ENCODE measurements at places on chromosomes 12 and 14.

DNA sequence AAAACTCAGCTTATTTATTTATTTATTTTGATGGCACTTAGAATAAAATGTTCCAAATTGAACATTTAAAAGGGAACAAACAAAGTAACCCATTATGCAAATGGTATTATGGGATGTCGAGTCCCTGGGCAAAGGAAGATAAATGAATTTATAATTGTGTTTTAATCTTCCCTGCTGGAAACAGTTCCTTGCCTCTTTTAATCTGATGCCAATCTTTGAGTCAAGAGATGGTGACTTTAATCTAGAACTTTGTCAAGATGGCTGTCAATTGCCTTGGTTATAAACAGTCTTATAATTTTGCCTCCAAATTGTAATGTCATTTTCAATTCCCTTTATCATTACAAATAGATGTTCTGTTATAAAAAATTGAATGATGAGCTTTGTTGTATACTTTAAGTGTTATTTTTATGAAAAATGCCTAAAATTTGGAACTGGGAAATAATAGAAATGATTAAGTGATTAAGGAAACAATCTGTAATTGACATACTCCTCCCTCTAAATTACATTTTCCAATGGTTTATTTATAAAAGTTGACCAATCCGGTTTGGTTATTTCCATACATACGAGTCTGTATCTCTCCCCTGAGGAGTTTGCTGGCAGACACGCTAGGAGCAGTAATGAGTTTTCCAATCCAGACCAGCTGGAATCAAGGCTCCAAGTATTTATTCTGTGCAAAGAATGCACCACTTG is 134.9 kb upstream of the FRMD6 start:
- no peak for DNase-seq

GRCh38 chr14:83940253-83940652 is 1589.7 kb upstream of the FLRT2 start:
- no peak for DNase-seq

DNA sequence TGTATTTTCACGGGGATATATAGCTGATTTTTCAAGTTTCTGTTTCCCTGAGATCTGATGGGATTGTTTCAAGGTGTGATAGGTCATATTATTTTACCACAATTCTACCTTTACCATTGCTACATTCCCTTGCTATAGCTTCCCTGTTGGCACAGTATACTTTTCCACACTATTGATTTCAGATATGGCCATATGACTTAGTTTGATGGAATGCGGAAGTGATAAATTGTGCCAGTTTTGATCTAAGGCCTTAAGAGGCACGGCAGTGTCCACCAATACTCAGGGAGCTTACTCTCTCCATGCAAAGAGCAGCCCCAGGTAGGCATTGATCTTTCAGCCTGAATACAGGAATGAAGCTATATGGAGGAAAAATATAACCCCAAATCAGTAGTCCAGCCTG is 315.7 kb downstream of the SLC16A7 start:
- DNase-seq = no peak

DNA sequence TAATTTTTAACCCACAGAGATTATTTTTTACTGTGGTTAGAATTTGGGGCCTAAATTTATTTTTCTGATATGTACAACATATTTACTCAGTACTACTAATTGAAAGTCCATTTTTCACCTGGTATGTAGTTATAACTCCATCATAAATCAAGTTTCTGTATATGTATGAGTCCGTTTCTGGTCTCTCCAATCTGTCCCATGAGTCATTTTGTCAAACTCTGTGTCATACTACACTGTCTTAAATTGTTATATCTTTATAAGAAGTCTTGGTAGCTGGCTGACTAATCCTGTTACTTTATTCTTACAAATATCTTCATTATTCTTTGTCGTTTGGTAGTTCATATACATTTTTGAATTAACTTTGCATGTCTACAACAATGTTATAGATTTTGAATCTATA is 344.0 kb downstream of the PDZRN4 start:
- DNase-seq = no peak

DNA sequence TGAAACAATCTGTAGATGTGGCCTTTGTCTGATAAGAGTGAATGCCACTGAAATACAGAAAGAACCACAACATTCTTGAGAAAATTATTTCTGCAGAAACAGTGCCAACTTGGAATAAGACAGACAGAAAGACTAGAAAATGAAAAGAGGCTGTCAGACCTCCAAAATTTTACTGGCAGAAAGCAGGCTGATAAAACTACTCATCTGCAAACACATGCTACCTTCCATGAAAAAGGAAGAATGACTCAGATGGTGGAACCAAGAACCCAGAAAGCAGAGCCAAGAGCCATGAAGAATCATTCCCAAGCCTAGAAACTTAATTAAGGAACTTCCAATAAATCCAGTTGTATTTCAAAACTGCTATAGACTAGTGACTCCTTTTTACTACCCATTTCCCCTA is 31.9 kb upstream of the OSBPL8 start:
- no peak for DNase-seq

- DNase-seq = no peak
Measured at GRCh38 chr12:124730455-124730932, 133.2 kb downstream of the SCARB1 start.

- DNase-seq = no peak
Measured at GRCh38 chr14:91371011-91371989, 46.3 kb downstream of the CCDC88C start.

GRCh38 chr14:60575008-60575407 is 66.1 kb downstream of the SIX6 start:
- DNase-seq = no peak

DNA sequence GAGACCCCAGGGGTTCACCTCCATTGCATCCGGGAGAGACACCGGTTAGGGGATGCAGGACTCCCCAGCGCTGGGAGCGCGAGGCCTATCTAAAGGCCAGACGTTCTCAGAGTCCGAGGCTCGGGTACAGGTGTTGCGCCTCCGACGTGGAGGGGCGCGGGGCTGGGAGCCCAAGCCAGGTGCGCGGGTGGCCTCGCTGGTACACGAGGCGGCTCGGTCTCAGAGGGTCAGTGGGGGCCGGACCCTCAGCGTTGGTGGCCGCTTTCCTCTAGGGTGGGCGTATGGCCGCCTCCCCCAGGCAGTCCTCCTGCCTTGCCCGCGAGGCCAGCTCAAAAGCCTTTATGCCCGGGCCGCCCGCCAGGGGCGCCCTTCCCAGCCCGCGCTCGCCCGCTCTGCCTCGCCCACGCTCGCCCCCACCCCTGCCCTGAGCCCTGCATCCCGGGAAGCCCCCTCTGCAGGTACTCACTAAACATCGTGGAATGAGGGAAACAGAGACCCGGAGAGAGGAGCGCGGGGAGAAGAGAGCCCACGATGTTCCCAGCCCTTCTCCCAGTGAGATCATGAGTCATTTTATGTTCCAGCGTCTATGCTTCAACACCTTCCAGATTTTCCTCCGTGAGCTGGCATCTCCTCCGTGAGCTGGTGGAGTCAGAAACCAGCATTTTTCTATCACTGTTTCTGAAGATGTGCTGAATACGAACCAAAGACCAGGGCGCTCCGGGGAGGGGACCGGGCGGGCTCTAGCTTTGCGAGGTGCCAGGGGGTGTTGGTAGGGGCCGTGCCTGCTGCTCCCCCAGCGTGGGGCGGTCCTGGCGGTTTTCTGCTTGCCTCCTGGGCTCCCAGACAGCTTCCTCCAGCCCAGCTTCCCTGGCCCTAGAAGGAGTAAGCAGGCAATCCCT is 73.8 kb downstream of the DIO3 start:
- DNase-seq = no peak

GRCh38 chr12:66066137-66066928 is 64.2 kb downstream of the LLPH start:
- no peak for DNase-seq

DNA sequence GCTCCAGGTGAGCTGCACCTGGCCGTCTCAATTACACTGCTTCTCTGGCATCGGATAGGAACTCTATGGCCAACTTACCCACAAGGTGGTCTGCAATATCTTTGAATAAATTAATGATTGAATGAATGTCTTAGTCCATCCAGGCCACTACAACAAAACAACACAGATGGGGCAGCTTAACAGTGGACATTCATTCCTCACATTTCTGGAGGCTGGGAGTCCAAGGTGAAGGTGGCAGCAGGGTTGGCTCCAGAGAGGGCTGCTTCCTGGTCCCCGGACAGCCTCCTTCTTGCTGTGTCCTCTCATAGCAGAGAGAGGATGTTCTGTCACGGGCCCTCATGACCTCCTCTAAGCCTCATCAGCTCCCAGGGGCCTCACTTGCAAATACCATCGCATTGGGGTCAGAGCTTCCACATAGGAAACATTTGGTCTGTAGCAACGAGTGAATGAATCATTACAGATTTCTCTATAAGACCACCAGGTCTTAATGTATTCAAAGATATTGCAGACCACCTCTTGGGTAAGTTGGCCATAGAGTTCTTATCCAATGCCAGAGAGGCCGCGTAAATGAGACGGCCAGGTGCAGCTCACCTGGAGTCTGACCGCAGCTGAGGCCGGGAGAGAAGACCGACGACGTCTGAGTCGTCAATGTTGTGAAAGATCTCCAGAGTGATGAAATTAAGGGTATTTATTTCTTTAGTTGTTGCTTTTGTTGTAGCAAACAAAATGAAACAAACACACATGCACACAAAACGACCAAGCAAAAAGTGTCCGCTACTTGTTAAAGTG is 182.7 kb upstream of the C14orf180 start:
- no peak for DNase-seq

GRCh38 chr12:3641428-3642018 is 111.4 kb downstream of the CRACR2A start:
- DNase-seq = no peak

DNA sequence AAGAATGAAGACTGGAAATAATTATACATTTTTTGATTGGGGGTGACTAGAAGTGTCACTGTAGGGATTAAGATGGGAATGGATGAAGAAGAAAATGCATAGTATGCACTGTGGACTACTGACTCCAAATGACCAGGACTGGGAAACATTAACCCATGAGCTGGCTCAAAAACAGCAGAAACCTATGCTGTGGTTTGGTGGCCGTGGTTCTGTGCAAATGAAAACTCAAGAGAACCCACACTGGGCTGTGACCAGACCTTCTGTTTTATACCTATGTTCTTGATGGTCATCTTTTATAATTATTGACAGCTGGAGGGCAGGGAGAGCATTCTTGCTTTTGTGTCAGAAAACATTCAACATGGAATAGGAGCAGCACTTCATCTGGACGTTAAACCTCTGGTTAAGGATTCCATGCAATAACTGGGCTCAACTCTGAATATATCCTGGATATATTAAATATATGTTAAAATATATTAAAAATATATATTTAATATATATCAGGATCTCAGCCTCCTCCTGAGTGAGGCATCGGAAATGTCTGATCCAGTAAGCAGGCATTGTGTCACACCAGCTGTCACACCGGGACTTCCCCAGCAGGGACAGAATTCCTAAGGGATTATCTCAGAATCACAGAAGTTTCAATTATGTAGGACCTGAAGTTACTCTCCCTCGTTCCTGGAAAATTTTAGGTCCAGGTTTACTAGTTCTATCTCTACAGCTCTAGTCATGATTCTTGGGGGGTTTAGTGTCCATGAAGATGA is 48.5 kb downstream of the BBS10 start:
- no peak for DNase-seq

GRCh38 chr14:31660191-31660590 is 99.0 kb downstream of the NUBPL start:
- DNase-seq = no peak

DNA sequence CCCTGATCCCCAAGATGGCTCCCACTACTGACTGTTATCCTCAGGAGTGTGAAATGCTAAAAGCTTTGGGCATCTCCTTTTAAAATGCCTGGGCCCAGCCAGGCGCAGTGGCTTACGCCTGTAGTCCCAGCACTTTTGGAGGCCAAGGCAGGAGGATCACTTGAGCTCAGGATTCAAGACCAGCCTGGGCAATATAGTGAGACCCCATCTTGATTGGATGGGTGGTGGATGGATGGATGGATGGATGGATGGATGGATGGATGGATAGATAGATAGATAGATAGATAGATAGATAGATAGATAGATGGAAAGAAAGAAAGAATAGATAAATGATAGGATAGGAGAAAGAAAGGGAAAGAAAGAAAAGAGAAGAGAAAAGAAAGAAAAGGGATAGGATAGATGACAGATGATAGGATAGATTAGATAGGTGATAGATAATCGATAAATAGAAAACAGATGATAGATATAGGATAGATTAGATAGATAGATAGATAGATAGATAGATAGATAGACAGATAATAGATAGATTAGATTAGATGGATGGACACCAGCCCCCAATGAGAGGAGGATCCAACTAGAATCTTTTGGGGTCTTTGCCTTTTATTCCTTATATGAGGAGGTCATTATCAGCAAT is 9.5 kb downstream of the P2RX4 start:
- DNase-seq = no peak

- DNase-seq = no peak
Measured at GRCh38 chr14:26851793-26852192, 254.0 kb upstream of the NOVA1 start.

DNA sequence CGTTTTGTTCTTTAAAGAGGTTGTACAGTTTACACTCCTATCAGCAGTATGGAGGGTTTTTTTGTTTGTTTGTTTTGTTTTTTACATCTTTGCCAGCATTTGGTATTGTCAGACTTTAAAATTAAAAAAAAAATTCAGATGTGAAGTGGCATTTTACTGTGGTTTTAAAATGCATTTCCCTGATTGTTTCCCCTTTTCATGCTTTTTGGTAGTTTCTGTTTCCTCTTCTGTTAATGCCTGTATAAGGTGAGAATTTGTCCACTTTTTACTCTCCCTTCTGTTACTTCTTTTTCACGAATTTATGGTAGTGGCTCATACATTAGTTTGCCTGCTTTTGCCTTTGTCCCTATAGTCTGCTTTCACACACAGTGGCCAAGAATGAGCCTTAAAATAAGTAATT is 36.6 kb downstream of the MNAT1 start:
- DNase-seq = no peak

DNA sequence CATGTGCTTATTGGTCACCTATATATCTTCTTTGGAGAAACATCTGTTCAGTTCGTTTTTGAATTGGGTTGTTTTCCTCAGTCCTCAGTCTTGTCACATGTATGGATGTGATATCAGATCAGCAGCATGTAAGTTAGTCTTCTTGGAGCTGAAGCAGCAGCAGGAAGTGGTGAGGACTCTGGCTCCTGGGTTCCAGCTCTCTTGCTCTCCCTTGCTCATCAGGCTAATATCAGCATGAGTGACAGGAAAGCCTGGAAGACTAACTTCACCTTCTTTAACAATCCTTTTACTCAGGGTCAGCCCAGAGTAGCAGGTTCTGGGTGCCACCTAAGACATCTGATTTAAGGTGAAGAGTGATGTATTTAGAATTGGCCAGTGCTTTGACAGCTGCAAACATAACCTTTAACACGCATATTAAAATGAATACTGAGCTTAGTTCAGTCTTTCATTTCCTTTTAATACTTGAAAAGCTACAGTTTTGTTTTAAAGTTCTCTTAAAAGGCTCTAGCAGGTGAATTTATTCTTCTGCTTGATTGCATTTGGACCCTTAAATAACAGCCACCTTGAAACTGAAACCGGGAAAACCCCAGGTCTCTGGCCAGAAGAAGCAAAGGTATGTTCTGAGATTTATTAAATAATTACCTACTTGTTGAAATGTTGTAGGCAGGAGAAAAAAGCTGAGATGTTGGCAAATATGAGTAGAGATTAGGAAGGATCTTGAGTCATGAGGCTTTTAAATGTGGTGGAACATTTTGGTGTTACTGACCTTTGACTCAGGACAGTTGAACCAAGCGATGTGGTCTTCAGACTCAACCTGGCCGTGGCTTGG is 54.3 kb downstream of the DRAM1 start:
- DNase-seq = no peak

GRCh38 chr12:48219631-48220030 is 16.5 kb upstream of the OR10AD1 start:
- no peak for DNase-seq
